ENCODE measurements at places on chromosomes 4 and X.

GRCh38 chrX:115372152-115372551 lies 82.6 kb downstream of the LUZP4 start:
- DNase-seq: peak; percentile 54

GRCh38 chr4:61580721-61581377 lies 380.7 kb downstream of the ADGRL3 start:
- DNase-seq: peak; percentile 22

DNA sequence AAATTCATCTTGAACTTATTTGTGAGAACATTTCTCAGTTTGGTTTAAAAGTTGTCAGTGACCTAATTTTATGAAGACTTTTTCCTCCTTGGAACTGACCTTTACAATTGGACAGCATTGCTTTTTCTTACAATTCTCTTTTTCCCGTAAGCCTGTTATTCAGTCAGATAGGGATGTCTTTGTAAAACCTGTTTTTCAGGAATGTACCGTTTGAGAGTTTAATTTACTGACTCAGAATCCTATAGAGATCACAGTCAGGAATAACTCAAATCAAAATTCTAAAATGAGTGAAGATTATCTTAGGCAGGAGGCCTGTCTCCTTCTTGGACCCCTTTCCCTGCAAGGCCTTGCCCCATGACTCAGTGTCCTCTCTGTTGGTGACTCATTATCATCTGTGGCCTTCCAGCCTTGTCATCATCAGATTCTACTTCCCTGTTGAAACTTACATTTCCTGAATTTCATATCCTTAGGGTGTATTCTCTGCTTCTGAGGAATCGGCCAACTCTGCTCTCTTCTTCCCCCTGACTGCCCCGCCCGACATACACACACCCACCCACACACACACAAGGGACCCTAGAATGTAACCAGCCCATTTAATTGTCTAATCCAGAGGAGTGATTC lies 99.8 kb downstream of the ARHGAP10 start:
- peak; percentile 96 for DNase-seq

- no peak for DNase-seq
Measured at GRCh38 chr4:15037923-15038541, 35.8 kb downstream of the CPEB2 start.

DNA sequence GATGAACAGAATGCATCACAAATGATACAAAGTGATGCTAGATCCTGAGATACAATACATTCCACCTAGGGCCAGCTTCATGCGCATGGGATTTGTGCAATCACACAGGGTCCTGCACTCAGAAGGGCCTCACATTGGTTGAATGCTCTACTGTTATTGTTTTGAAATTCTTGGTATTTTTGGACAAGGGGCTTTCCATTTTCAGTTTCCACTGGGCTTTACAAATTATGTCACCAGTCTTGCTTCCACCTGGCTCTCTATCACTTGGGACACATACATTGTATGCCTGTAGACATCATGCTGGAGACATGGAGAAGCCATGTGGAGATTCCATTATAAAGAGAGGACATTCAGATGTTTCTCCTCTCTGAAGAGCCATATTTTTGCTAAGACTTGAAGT lies 155.8 kb downstream of the NAA11 start:
- DNase-seq: no peak

DNA sequence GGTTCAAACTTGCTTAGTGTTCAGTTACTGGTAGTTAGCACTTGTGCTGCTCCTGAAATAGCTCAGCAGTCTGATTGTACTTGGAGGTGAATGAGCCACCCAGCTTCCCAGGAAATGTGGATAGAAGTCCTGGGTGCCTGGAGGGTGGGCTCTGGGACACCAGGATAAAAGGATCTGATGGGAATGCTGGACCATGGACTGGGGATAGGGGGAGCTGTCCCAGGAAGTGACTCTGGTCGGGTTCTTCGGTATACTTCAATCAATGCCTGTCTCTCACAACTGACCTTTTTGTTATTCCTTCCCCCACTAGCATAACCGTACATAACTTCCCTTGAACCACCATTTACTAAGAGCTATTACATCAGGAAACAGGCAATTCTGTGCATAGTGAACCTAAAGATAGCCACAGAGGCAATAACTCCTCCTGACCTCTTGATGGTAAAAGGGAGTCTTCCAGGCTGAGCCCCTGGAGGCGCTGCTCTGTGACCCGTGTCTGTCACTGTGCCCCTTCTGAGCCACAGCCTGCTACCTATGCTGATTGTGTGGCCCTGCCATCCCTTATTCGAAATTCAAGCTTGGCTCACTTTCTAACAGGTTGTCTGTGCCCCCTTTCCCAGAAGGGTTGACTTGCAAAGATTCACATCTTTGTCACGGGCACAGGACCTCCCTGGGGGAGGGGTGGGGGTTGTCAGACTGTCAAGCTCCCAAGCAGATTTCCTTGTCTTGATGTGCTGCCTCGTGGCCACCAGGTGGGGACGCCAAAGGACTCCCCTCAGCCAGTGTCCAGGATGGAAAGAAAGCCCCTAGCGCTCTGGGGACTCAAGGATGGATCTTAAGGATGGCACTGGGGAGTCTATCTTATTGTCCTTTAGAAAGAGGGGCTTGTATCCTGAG lies 24.5 kb upstream of the WDR1 start:
- DNase-seq: no peak

- DNase-seq: no peak
Measured at GRCh38 chr4:71473541-71474240, 134.9 kb downstream of the SLC4A4 start.

DNA sequence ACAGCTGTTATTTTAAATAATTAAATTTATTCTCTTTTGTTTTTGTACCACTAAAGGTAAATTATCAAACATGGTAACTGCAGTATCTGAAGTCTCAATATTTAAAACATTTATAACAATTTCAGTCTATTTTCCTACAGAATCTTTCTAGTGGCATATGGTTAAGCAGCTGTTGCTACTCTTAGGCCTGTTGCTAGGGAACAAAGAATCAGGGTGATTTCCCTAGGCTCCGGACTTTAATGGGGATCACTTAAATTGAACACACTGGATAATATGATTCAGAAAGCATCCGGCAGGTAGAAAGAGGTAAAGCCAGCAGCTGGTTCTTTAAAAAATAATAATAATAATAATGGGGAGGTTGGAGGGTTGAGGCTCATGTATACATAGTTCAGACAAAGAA lies 17.6 kb downstream of the FBXO8 start:
- no peak for DNase-seq

DNA sequence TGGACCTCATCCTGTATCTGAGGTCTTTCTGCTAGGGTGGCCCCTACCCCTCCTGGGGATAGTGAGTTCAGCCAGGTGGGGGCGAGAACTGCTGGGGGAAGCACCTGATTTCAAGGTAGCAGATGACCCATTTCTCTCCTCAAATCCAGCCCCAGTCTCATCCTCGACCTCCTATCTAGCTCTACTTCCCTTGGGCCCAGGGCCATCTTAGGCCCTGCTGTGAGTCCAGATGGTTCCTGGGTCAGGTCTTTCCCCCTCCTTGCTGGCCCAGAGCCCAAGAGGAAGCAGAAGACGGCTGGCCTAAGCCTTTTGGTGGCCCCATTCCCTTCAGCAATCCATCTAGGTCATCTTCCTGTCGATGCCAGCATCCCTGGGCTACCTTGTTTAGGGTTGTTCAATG lies 3.3 kb downstream of the CDK16 start:
- DNase-seq: no peak

DNA sequence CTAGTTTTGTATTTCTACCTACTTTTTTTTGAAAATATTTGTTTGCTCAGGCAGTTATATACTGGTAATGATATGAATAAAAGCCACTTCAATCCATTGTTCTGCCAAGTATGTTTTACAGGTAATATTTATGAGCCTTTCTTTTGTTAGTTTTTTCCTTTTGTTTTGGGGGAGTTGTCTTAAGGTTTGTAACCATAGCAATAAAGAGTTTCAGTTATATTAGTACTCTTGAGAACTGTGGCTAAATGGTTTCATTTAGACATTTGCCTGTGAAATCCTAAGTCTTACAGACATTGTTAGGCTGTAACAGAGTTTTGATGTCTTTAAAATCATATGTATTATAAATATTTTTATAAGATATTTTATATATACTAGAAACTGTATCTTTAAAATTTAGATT lies 150.1 kb downstream of the DIPK2B start:
- DNase-seq: no peak

DNA sequence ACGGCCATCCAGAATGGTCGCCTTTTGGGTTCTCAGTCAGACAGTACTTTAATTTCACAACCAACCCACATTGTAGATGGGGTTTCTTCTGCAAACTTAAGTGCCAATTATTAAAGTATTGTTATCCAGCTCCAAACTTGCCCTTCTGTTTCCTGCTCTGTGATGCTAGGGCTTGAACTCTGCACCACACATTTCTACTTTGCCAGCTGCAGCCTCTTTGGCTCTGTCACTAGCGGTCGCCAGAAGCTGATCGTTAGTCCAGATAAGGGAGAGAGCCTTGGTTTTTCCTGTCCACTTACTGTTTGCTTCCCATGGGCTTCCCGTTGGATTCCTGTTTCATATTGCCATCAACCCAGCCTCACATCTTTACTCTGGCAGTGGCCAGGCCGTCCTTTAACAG lies 196.6 kb downstream of the ASB9 start:
- no peak for DNase-seq

DNA sequence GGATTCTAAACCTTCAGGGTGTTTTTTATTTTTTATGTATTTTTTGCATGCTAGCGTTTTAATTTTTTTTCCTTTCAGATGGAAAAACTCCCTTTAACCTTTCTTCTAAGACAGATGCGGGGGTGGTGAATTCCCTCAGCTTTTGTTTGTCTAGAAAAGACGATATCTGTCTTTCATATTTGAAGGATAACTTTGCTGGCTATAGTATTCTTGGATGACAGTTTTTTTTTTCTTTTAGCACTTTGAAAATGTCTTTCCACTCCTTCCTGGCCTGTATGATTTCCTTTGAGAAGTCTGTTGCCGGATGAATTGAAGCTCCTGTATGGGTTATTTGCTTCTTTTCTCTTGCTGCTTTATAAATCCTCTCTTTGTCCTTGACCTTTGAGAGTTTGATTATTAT lies 26.6 kb downstream of the PSAPL1 start:
- DNase-seq: no peak

GRCh38 chrX:109398833-109399232 lies 83.1 kb downstream of the GUCY2F start:
- no peak for DNase-seq

DNA sequence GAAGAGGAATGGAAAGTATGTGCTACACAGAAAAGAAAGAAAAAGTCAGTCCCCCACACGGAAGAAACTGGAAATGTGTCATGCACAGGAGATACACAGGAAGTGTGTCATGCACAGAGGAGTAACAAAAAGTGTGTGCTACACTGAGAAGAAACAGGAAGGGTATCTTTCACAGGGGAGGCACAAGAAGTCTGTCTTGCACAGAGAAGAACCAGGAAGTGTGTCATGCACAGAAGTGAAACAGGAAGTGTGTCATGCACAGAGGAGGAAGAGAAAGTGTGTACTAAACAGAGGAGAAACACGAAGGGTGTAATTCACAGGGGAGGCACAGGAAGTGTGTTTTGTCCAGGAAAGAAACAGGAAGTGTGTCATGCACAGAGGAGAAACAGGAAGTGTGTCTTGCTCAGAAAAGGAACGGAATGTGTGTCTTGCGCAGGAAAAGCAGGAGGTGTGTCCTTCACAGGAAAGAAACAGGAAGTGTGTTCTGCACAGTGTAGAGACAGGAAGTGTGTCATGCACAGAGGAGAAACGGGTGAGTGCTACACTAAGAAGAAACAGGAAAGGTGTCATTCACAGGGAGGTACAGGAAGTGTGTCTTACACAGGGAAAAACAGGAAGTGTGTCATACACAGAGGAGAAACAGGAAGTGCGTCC lies 527.2 kb upstream of the PRKX start:
- no peak for DNase-seq

- DNase-seq: no peak
Measured at GRCh38 chrX:107619885-107620322, 8.4 kb upstream of the PRPS1 start.

DNA sequence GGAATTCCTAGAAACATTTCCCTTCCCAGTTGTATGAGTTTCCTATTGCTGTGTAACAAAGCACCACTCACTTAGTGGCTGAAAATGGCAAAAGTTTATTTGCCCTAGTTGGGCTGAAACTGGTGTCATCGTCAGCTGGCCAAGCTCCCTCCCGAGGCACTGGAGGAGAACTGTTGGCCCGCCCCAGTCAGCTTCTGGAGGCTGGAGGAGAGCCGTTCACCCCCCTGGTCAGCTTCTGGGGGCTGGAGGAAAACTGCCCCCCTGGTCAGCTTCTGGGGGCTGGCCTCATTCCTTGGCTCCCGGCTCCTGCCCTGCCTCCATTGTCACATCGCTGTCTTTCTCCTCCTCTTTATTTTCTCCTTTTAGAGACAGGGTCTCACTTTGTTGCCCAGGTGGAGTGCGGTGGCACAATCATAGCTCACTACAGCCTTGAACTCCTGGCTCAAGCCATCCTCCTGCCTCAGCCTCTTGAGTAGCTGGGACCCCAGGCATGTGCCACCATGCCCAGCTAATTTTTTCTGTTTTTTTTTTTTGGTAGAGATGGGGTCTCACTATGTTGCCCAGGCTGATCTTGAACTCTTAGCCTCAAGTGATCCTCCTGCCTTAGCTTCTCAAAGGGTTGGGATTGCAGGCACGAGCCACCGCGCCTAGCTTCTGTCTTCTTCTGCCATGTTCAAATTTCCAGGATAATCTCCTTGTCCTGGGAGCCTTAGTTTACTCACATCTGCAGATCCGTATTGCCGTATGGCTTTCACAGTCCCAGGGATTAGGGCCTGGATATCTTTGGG lies 3.2 kb downstream of the RGS12 start:
- DNase-seq: no peak

DNA sequence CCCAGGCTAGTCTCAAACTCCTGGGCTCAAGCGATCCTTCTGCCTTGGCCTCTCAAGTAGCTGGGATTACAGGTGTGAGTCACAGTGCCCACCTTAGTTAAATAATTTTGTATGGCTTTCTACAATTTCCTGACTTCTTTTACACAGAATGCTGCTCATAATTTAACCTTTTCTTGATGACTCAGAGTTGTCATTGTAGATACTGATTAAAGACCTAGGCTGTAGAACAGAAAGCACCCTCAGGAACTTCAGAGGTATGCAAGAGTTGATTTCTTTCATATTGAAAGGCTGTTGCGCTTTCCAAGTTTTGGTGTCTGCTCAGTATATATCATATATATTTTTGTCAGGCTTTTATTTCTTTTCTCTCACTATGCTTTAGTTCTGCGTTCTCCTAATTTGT lies 21.1 kb upstream of the GPR34 start:
- no peak for DNase-seq

DNA sequence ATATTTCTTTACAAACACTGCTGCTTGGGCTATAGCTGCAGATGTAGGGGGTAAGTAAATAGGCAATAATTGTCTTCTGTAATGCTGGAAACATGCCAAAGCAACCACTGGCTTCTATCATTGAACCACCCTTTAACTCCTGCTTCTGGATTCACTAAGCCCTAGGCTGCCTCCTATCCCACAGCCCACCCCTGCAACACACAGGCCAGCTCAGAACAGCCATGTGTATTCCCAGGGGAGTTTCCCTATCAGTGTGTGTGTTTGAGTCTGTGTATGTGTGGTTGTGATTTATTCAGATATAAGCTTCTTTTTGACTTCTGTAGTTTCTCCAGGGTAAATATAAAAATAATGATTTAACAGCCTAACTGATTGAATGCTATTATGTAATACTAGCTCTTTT lies 291.3 kb downstream of the PCDH10 start:
- DNase-seq: no peak
